ENCODE measurements at places on chromosomes 2 and 18.

DNA sequence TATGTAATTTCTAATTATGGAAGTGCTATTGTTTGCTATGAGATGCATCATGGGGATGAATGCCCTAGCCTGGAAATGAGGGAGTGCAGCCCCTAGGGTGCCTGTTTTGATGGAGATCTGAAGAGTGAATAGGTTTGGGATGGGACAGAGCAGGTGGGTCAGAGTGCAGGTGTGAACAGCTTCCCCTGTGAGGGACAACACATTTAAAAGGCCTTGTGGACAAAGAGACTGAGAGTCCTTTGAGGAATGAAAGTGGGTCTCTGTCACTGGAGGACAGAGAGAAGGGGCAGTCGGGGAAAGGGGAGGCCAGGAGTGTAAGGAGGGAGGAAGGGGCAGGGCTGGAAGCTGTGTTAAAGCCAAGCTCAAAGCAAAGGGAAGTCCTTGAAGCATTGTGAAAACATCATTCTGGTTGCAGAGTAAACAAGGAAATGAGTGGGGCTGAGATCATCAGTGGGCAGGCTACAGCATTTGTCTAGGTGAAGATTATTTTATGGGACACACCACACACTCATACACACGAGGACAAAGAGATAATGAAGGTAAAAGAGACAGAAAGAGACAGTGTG, 877.6 kb downstream of the SLC4A3 start:
- no peak for DNase-seq

- no peak for DNase-seq
These were observed 10.9 kb upstream of the CNRIP1 start for GRCh38 chr2:68330691-68331090.

GRCh38 chr2:178506524-178506923, 26.3 kb downstream of the PLEKHA3 start:
- no peak for DNase-seq

DNA sequence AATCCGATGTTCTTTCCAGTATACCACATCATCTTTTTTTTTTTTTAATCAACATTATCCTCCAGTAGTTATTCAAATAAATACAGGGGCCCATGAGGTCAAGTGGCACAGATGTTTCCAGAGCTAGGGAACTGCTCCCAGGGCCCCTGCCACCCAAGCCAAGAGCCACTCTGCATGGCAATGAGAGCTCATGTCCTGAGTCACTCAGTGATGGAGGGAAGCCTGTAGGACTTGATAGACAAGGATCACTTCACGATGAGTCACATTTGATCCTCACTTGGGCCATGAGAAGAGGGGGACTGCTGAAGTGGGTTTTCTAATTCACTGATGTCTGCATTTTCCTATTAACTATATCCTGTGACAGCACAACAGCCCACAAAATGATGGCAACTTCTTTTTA, 127.0 kb upstream of the PKDCC start:
- no peak for DNase-seq

DNA sequence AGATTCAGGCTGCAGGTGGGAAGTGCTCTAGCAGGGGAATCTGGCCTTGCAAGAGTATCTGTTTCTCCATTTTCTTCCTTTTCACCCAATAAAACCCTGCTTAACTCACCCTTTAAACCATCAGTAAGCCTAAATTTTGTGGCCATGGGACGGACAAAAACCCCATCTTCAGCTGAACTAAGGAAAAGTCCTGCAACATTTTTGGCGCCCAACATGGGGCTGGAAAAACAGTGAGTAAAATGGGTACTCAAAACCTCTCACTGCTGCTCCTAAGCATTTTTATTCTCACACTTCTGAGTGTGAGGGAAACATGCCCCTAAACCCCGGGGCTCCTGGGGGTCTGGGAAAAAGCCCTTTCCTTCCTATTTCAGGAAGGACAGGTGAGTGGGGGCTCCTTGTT, 414.3 kb downstream of the ZNF804A start:
- no peak for DNase-seq

DNA sequence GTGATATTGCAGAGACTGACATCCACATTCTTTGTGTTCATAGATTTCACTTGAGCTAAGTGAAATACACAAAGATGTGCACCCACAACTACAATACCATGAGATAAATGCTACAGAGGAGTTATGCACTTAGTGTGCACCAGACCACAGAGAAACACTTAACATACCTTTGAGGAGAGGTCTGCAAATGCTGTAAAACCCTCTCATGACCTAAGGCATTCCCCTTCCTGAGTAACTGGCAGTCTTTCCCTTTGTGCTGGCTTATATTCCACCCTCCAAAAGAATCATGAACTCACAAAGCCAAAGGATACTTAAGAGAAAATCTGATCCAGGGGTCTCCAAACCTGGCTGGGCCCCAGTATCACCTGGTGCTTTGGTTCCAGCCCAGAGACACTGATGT, 16.2 kb downstream of the NXPH2 start:
- DNase-seq = no peak

GRCh38 chr2:143616452-143616851, 487.2 kb downstream of the ARHGAP15 start:
- DNase-seq = no peak

DNA sequence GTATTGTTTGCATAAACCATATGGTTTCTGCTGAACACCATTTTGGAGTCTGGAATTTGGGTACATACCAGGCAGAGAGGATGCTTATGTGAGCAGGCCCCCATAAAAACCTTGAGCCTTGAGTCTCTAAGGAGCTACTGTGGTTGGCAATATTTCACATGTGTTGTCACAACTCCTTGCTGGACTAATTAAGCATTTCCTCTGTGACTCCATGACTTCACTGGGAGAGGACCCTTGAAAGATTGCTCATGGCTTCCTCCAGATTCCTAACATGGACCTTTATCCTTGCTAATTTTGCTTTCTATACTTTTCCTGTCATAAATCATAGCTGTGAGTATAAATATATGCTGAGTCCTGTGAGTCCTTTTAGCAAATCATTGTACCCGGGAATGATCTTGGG, 7.6 kb upstream of the COQ10B start:
- no peak for DNase-seq

- DNase-seq = peak; percentile 92
These were observed 336.2 kb downstream of the ZEB2 start for GRCh38 chr2:144183727-144184126.

DNA sequence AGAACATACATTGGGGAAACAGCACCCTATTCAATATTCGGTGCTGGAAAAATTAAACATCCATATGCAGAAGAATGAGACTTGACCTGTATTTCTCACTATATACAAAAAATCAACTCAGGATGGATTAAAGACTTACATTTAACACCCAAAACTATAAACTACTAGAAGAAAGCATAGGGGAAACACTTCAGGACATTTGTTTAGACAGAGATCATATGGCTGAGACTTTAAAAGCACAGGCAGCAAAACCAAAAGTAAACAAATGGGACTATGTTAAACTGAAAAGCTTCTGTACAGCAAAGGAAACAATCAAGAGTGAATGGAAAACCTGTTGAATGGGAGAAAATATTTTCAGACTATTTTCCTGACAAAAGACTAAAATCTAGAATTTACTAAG, 1694.1 kb upstream of the CELF4 start:
- no peak for DNase-seq

DNA sequence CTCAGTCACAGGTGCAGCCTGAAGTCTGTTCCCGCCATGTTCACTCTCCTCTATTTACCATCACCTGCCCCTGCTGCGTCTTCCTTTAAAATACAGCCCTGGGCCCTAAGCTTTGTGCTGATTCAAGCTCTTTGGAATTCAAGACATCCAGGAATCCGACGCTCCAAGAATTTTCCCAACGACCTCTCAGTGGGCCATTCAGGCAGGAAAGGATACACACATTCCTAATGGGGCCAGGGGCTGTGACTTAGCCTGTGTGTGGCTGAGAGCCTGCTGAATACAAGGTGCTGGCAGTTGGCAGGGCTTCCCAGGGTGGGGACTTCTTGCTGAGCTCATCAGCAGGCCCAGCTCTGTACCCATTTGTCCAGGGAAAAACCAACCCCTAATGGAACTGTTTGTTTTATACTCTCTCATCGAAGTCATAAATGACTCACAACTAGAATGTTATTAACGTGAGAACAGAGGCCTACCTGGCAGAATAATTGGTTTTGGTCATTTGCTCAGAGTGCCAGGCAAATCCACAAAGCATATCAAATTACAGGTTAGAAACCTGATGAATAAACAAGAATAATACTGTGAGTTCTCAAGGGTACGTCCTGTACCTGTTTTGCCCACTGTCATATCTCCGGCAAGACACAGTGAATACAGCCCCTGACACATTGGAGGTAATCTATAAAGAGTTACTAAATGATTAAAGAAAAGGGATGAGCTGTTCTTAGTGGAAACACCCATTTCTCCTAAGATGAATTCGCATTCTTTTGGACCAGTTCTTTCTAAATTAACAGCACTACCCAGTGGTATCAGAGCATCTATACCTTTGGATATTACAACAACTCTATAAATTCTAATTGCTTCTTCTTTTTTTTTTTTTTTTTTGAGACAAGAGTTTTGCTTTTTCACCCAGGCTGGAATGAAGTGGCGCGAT, 12.6 kb upstream of the KCMF1 start:
- peak; percentile 81 for DNase-seq

DNA sequence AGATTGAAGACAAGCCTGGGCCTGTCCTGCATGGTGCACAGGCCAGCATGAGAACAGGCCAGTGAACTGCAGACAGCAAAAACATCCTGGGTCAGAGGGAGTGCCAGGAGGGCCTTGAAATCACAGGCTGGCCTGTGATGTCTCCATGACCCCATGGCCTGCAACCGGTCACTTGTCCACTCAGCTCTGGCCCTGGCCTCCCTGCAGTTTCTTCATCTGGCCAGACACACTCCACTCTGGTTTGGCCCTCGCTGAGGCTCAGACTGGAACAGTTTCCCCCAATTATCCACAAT, 12.6 kb downstream of the CYRIA start:
- DNase-seq = no peak

DNA sequence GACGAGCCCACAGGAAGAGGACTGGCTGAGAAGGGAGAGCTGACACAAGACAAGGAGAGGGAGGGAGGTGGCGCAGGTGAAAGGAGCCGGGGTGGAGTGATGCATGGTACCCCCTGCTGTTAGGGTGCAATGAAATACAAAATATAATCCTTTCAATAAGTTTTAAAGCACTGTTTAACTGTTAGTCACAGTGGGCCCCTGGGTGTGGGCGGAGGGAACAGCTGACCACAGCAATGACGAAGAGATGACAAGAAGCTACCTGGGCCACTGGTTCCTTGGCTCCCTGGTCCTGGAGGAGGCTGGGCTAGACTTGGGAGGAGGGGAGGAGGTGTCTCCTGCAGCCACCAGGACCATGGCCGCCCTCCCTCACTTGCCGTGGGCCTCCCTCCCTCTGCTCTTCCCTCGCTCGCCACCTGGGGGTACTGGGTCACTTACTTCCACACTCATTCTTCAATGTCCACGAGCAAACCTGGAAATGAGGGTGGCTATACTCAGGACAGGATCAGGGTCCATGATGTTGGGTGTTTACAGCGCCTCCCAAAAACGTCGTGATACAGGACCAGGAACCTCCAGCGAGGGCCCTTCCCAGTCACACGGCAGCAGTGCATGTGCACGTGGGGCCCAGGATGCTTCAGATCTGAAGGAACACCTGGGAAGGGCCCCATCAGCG, 196.1 kb downstream of the ANKRD30B start:
- DNase-seq = no peak

- no peak for DNase-seq
These were observed 1384.8 kb downstream of the RPIA start for GRCh38 chr2:90076311-90076710.

DNA sequence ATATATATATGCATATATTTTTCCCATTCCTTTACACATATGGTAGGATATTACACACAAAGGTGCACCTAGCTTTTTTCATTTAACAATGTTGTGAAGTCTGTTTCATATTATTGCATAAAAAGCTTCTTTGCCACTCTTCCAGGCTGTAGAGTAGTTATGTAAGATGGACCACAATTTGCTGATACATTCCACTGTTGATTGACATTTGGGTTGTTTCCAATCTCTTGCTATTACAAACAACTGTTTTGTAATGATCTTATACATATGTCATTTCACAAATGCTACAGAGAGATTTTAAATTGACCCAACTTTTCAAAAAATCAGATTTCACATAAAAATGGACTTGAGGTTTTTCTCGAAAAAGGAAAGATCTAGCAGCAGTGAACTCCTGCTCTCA, 301.4 kb downstream of the CDCA7 start:
- no peak for DNase-seq

- peak; percentile 98 for DNase-seq
These were observed 14.6 kb upstream of the ITGAV start for GRCh38 chr2:186575302-186575701.

GRCh38 chr2:42106257-42106816, 58.5 kb downstream of the PKDCC start:
- no peak for DNase-seq

GRCh38 chr2:205290299-205290698, 392.0 kb upstream of the NRP2 start:
- DNase-seq = no peak

DNA sequence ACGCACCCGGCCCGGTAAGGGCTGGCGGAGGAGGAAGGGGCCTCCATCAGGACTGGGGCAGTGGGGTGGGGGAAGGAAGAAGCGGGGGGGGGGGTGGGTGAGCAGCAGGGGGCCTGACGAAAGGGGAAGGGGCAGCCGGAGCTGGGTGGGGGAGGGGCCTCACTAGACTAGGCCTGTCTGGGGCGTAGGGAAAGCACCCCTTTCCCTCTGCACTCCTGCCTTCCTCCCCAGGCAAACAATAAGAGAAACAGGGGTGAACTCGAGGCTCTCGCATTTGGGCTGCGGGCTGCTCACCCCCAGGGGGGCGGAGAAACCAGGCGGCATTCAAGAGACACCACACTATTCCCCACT, 82.7 kb upstream of the POMC start:
- DNase-seq = no peak

DNA sequence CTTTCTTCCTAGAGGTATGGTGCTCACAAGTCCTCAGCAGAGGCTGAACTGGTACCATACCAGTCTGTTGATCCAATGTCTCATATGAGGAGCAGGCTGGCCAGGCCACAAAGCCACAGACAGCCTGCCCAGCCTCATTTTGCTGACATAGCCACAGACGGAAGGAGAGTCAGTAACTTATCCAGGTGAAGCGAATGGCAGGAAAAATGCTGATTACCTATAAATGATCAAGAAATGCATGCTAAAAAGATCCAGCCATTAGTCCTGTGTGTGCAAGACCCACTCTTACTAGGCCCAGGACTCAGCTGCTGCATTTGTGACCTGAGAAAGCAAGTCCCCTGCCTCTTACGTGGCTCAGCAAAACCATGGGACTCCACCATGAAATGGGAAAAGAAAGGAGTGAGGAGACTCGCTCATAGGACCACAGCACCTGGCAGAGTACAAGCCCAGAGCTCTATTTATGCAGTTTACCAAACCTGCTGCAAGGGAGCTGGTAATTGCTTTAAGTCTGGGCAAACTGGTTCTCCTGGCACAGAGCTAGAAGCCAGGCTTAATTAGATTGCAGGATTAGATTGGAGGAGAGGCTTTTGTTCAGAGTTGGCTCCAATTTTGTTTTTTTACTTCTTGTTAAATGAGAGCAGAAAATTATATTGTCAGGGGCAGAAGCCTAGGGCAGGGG, 19.0 kb downstream of the RHOB start:
- DNase-seq = no peak

All from AG04449 (cell line).